ENCODE measurements at places on chromosomes 16 and 17. TPM values are rescaled to one million over a fixed set of nuclear protein-coding genes. Genes with fewer than 3 reads are reported as not detected.
A peak's percentile ranks its signal among the peaks of the same experiment; 100 is the strongest.

DNA sequence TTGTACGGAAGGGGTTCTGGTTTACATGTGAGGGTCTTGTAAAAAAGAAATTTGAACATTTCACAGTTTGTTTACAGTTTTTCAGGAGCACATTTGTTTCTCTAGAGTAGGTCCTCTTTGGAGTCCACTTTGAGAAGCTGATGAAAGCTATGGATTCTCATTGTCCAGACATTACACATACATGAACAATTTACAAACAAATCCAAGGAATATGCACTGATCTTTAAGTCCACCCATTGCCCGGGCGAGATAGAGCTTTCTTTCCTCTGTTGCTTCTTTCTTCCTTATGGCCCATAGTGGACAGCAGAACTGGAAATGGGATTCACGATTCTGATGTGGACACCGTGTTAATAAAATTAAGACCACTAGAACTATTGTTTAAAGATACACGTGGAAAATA is 1.9 kb downstream of the DCAF7 start:
- H3K4me1 ChIP-seq, result peaks cover 41% of the 10 kb centered on the region
- no peak for DNase-seq
- peak overlapping the region; percentile 99 for H3K4me3 ChIP-seq

DNA sequence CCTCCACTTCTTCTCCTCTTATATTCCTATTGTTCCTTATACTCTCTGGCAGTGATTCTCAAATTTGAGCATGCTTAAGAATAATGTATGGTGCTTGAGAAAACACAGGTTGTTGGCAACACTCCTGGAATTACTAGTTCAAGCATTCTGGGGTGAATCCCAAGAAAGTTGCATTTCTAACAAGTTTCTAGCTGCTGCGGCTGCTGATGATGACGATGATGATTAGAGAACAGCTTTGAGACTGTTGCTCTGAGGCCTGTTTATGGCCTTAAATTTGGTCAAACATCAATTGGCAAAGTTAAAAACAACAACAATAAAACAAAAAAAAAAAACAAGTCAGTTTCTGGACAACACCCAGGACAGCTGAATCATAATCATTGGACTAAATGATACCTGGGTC is 961.9 kb downstream of the CDH11 start:
- H3K27me3 ChIP-seq, result no peaks in the 10 kb centered on the region
- DNase-seq, result no peak
- no peaks in the 10 kb centered on the region for H3K4me1 ChIP-seq
- no peaks in the 10 kb centered on the region for H3K36me3 ChIP-seq
- no peak overlapping the region for H3K4me3 ChIP-seq
- no peak overlapping the region for H3K27ac ChIP-seq

MEIOB gene
- not detected for total RNA-seq

HOXB1 gene
- total RNA-seq, result not detected

DNA sequence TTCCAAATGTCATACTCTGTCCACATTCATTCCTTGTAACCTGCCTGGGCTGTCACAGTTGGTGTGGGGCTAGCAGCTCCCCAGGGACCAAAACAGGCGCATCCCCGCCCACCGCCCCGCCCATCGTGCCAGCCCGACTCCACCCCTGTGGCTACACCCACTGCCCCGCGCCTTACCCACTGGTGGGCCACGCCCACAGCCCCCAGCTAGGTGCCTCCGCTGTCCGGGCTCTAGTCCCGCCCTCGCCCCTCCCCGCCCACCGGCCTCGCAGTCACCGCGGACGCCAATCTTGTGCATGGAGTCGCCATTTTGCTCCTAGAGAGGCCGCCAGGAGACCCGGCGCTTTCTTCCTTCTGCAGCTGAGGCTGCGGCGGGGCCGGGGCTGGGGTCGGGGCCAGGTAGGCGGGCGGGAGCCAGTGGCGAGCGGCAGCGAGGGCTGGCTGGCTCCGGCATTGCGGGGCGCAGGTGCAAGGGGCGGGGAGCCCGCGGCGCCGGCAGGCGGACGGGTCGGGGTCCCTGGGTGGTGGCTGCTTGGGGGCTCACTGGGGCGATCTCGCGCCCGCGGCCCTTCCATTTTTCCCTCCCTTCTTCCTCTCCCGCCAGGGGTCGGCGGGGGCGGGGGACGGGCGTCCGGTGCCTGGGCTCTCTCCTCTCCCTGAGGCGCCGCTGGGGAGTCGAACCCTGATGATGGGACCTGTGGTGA is at the start of gene PRPSAP2:
Gene PRPSAP2, plus strand, starts transcription at position 268 of the 703 bp plus-strand sequence. CDS start 7,703 bp downstream, outside the sequence.
- DNase-seq, result peak; percentile 95
- H3K27ac ChIP-seq, result peak within 1 kb of the TSS; percentile 85
- peaks cover 10% of the 10 kb centered on the region for H3K36me3 ChIP-seq
- H3K27me3 ChIP-seq, result no peaks in the 10 kb centered on the region
- peaks cover 53% of the 10 kb centered on the region for H3K4me1 ChIP-seq

- H3K4me1 ChIP-seq, result peaks cover 35% of the 10 kb centered on the region
- no peaks in the 10 kb centered on the region for H3K27me3 ChIP-seq
- H3K27ac ChIP-seq, result peak overlapping the region; percentile 96
- peak; percentile 44 for DNase-seq
- H3K4me3 ChIP-seq, result peak overlapping the region; percentile 95
These were observed 1.7 kb upstream of the MRPL12 start for GRCh38 chr17:81701288-81702071.

SPATA32 gene
- total RNA-seq, result 0.55 TPM

DNA sequence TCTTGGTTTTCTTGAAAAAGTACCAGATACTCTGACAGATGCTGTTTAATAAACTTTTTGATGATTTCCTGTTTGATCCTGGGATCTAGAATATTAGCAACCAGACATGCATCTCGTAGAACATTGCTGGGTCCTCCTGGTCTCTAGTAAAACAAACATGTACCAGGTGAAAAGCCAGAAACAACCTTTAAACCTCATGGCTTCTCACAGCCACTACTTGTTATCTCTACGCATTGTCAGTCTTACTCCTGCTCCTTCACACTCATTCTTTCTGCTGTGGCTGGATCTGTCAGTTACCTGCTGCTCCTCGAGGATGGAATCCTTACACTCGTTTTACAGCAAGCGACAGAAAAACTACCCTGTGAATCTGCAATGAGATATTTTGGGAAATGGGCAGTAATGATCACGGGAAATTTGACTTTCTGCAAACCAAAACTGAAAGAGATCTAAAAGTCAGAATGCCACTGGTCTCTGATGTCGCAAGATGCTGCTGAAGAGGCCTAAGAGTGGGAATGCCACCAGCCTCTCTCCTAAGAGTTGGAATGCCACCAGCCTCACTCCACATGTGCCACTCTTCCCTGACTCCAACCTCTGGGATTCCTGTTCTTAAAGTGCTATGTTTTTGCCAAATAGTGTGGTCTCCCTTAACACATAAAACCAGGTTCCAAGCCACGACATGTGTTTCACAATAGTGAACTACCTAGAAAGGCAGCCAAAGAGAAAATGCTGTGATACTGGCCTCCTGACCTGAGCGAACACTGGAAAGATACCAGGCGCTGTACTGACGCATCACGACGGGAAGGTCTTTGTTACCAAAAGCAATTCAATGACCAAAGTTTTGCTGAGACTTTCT is 86.3 kb downstream of the VPS53 start:
- no peaks in the 10 kb centered on the region for H3K27me3 ChIP-seq
- DNase-seq, result no peak
- H3K27ac ChIP-seq, result no peak overlapping the region
- peaks cover 2% of the 10 kb centered on the region for H3K4me1 ChIP-seq

- no peak overlapping the region for H3K4me3 ChIP-seq
- H3K27me3 ChIP-seq, result no peaks in the 10 kb centered on the region
- H3K27ac ChIP-seq, result no peak overlapping the region
- H3K36me3 ChIP-seq, result no peaks in the 10 kb centered on the region
These were observed 1.1 kb downstream of the ABCA10 start for GRCh38 chr17:69227541-69227940.

DNA sequence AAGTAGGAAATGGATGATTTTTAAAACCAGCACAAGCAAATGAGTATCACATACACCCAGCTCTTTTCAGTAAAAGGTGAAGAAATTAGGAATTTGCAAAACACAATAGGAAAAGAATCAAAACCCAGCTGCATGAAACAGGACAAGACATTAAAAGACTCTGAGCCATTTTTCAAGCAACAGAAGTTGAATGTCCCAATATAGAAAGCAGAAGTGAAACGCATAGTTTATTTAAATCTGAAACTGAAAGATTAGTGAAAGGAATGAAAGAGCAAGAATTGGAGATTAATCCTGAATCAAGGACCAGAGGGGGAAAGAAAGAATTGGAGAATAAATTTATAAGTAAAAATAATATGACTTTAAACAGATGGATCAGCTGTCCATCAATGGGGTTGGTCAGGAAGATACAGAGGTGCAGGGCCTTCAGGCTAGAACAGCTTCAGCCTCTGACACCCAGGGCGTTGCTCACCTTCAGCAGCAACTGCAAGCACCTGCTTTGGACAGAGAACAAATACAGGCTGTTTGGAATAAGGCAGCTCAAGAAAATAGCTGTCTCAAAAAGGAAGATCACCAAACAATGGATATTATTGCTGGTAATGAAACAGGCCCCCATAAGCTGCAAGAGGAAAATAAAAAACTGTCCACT is 3.9 kb upstream of the ARHGAP17 start:
- H3K4me1 ChIP-seq, result peaks cover 48% of the 10 kb centered on the region
- DNase-seq, result no peak
- H3K4me3 ChIP-seq, result peak overlapping the region; percentile 46
- H3K27ac ChIP-seq, result peak overlapping the region; percentile 66
- H3K27me3 ChIP-seq, result no peaks in the 10 kb centered on the region
- peaks cover 3% of the 10 kb centered on the region for H3K36me3 ChIP-seq

- no peak for DNase-seq
- H3K4me3 ChIP-seq, result no peak overlapping the region
- peaks cover 12% of the 10 kb centered on the region for H3K27me3 ChIP-seq
- no peaks in the 10 kb centered on the region for H3K4me1 ChIP-seq
- no peak overlapping the region for H3K27ac ChIP-seq
- H3K36me3 ChIP-seq, result no peaks in the 10 kb centered on the region
These were observed 663 bp downstream of the PRR35 start for GRCh38 chr16:560701-561412.

GRCh38 chr17:59004338-59005111 is 102.2 kb downstream of the TRIM37 start:
- H3K27me3 ChIP-seq, result no peaks in the 10 kb centered on the region
- H3K36me3 ChIP-seq, result peaks cover 19% of the 10 kb centered on the region
- no peak overlapping the region for H3K4me3 ChIP-seq
- peaks cover 28% of the 10 kb centered on the region for H3K4me1 ChIP-seq

DNA sequence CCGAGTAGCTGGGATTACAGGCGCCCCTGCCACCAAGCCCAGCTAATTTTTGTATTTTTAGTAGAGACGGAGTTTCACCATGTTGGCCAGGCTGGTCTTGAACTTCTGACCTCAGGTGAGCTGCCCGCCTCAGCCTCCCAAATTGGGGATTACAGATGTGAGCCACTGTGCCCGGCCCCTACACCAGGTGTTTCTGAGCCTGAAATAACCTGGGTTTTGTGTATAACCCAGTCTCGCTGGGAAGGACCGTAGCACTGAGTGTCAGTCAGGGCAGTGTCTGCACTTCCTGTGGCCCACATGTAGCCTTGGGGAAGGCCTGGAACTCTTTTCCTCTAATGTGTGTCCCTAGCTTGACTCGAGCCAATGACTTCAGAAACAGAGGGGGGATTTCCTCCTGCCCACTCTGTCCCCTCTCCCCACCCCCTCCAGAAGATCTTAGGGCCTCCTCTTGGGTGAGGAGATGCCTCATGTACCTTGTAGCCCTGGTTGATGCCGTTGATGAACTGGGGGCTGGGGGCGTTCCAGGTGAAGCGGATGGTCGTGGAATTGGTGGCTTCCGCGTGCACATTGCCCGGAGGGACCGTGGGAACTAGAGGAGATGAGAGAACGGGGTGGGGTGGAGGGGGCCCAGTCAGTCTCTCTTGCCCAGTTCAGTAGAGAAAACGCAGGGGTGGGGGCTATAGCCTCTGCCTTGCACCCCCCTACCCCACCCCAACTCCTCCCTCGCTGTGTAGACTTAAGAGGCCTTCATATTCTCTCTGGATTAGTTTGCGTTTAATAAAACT is 102.6 kb upstream of the CDC42EP4 start:
- H3K27me3 ChIP-seq, result no peaks in the 10 kb centered on the region
- peaks cover 4% of the 10 kb centered on the region for H3K36me3 ChIP-seq
- no peak overlapping the region for H3K4me3 ChIP-seq
- DNase-seq, result no peak

- no peak overlapping the region for H3K4me3 ChIP-seq
- H3K4me1 ChIP-seq, result no peaks in the 10 kb centered on the region
- H3K27me3 ChIP-seq, result no peaks in the 10 kb centered on the region
- no peak overlapping the region for H3K27ac ChIP-seq
These were observed 190.6 kb upstream of the HS3ST3A1 start for GRCh38 chr17:13792314-13792713.

- H3K36me3 ChIP-seq, result peaks cover 16% of the 10 kb centered on the region
- H3K4me1 ChIP-seq, result peaks cover 26% of the 10 kb centered on the region
- peak within 1 kb of the TSS; percentile 94 for H3K27ac ChIP-seq
- no peaks in the 10 kb centered on the region for H3K27me3 ChIP-seq
- DNase-seq, result peak; percentile 93
- peak within 1 kb of the TSS; percentile 93 for H3K4me3 ChIP-seq
These were observed at the start of gene CYBA for GRCh38 chr16:88650749-88651275. CYBA (minus strand) TSS chr16:88651053; CDS start chr16:88651013, 40 bp downstream.

SDR42E1 gene
- total RNA-seq, result 12.0 TPM

DNA sequence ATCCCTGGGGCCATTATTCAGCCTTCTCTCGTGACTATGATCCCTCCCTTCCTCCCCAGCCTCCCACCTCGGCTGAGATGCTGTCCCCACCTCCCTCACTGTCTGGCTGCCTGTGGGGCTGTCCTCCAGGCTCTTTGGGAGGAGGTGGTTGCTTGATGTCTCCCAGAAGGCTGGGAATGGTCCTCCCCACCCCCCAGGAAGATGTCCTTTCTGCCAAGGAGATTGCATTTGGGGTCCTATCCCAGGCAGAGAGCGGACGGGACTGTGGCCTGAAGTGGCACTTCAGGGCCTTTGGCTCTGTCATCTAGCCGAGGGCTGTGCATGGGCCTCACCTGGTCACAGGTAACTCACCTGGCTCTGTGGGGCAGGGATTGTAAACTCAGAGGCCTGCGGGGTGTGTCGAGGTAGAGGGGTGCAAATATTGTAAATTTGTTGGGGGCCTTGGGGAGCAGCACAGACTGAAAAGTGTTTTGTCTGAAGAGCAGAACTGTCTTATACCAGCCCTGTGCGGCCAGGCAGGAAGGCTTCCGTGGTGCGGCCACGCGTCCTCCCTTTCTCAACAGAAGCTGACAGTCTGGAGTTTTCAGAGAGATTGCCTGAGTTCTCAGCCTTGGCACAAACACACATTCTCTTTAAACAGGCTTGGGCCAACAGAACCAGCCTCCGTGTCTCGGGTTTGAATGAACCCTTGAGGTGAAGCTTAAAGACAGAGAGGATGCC is 177.9 kb downstream of the SEC14L1 start:
- peaks cover 2% of the 10 kb centered on the region for H3K27me3 ChIP-seq
- no peaks in the 10 kb centered on the region for H3K36me3 ChIP-seq
- no peak overlapping the region for H3K27ac ChIP-seq

GRCh38 chr17:78977997-78978973 is 1.4 kb downstream of the LGALS3BP start:
- H3K4me3 ChIP-seq, result peak overlapping the region; percentile 79
- H3K27ac ChIP-seq, result peak overlapping the region; percentile 85
- H3K27me3 ChIP-seq, result no peaks in the 10 kb centered on the region
- H3K36me3 ChIP-seq, result peaks cover 18% of the 10 kb centered on the region
- no peak for DNase-seq

PLA2G10 gene
- total RNA-seq, result not detected

GRCh38 chr17:74712756-74713155 is at the start of gene CD300LF:
CD300LF (minus strand) TSS chr17:74712923; CDS start chr17:74712866, 57 bp downstream.
- no peaks in the 10 kb centered on the region for H3K36me3 ChIP-seq
- no peak for DNase-seq
- H3K27ac ChIP-seq, result no peak within 1 kb of the TSS
- H3K27me3 ChIP-seq, result peaks cover 23% of the 10 kb centered on the region

GRCh38 chr17:40110026-40110845 is 9.8 kb upstream of the NR1D1 start:
- no peak overlapping the region for H3K27ac ChIP-seq
- no peaks in the 10 kb centered on the region for H3K36me3 ChIP-seq
- no peak for DNase-seq
- H3K27me3 ChIP-seq, result no peaks in the 10 kb centered on the region
- H3K4me1 ChIP-seq, result peaks cover 87% of the 10 kb centered on the region
- H3K4me3 ChIP-seq, result no peak overlapping the region

TP53TG3B gene
- total RNA-seq, result not detected

All from activated CD8-positive, alpha-beta T cell treated with anti-CD3 and anti-CD28 coated beads, Interleukin-2, amount 10 ng/mL, durations not matched to agents 7 days and 5 days (primary cell).